ENCODE measurements at places on chromosomes 1 and 21.

DNA sequence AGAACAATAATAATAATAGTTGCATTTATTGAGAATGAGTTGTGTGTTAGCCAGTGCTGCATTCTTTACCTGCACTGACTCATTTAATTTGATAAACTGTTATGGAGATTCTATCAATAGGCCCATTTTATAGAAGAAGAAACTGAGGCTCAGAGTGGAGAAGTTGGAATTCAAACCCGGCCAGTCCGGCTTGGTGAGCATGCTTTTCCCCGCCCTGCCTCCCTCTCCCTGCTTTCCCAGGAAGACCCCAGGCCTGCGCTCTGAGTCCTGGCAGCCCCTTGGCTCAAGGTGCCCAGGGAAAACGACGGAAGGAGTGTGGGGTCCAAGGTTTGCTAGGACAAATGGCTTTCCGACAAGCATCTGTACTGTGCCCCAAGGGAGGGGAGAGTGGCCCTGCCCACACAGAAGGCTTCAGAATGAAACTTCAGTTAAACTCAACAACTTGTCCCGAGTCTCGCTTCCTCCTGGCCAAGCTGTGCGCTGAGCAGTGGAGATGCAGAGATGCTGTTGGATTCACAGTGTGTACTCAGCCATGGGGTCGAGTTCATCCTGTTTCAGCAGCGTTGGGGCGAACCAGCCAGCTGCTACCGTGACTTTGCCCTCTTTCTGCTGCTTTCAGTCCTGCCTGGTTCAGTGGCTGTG lies 23.3 kb upstream of the PADI6 start:
- DNase-seq = no peak

- DNase-seq = no peak
Observed at GRCh38 chr1:224745394-224745793, 129.3 kb downstream of the CNIH3 start.

DNA sequence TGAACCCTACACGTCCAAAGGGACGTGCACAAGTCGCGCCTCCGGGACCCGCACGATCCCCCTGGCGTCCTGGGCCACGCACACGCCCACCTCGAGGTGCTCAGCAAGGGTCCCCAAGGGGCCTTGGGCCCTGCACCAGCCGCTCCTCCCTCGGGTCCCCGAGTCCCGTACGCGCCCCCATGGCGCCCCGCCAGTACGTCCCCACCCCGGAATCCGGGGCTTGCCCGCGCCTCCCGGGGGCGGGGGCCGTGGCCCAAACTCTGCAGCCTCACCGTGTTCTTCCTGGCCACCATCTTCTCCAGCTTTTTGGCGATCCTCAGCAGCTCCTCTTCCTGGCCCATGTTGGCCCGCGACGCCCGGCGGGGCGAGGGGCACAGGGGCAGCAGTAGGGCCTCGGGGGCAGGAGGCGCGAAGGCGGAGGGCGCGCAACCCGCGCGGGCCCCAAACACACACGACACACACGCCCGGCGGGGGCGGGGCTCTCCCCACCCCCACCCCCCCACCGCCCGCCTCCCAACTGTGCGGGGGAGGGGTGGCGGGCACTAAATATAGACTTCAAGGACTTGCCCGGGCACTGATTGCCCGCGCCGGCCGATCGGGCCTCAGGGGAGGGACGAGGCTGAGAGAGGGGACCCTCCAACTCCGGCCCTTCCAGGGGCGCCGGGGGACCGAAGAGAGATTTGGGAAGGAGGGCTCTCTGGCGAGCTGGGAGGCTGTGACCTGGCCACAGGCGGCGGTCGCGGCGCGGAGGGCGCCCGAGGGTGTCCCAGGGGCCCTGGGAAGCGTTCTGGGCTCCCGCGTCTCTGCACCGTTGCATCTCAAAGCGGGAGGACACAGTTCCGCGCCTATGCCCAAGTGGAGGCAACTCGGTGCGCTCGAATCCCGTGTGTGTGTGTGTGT lies at the start of gene TCEA3:
Gene TCEA3 (minus strand): TSS at position 456 of the 900 bp plus-strand sequence. CDS start 115 bp downstream, at position 341.
- peak; percentile 47 for DNase-seq

- no peak for DNase-seq
Observed at GRCh38 chr1:106494646-106495045, 561.8 kb upstream of the PRMT6 start.

- DNase-seq = peak; percentile 39
Observed at GRCh38 chr1:99766378-99766800, at the start of gene FRRS1. Gene FRRS1 (minus strand): TSS chr1:99766635. CDS start chr1:99748768, 17,867 bp downstream.
